ENCODE measurements at places on chromosomes 2 and 18.

GRCh38 chr2:54558188-54559005 lies 102.3 kb downstream of the SPTBN1 start:
- no peak for DNase-seq

DNA sequence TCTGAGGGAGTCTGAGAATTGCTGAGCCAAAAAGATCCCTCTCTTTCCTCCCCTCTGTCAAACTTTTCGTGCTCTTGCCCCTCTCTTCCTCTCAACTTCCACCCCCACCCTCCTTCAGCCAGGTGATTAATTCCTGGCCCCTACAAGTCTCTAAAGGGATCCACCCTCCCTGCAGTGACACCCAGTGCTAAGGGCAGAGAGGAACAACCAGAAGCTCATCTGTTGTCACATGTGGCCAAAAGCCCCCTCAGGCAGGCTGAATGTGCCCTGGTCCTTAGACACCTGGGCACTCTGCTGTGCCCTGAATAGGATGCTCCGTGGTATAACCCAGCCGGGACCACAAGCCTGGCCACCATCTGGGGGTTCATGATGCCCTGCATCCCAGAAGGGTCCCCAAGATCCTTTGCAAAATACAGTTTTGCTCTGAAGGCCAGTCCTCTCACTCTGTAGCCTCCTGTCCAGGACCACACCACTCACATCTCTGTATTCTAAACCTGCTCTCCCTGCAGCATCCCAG lies 234.4 kb downstream of the BCL11A start:
- DNase-seq = no peak

- DNase-seq = no peak
Observed at GRCh38 chr2:161965994-161966393, 108.0 kb downstream of the DPP4 start.

GRCh38 chr18:79480171-79481045 lies 84.7 kb downstream of the NFATC1 start:
- DNase-seq = no peak

DNA sequence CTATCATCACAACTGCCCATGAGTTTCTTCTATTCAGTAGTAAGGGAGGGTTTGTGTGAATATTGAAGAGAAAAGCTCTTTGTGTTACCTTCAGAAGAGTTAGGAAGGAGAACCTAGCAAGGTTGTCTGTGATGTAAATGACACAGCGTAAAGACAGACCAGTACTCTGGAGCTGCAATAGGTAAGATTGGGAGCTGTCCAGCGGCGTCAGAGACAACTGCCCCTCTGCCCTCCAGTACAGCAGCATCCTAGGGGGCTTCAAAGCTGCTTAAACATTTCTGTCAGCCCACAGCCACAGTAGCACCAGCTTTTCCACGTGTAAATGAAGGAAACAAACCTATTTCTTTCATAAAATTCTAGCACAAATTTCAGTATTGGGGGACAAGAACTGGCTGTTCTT lies 34.5 kb downstream of the NYAP2 start:
- no peak for DNase-seq

- DNase-seq = no peak
Observed at GRCh38 chr2:127531221-127531648, 4.2 kb upstream of the MYO7B start.

GRCh38 chr18:24534737-24535136 lies 74.3 kb downstream of the HRH4 start:
- no peak for DNase-seq

- DNase-seq = no peak
Observed at GRCh38 chr2:183232161-183232865, 108.1 kb downstream of the NUP35 start.

DNA sequence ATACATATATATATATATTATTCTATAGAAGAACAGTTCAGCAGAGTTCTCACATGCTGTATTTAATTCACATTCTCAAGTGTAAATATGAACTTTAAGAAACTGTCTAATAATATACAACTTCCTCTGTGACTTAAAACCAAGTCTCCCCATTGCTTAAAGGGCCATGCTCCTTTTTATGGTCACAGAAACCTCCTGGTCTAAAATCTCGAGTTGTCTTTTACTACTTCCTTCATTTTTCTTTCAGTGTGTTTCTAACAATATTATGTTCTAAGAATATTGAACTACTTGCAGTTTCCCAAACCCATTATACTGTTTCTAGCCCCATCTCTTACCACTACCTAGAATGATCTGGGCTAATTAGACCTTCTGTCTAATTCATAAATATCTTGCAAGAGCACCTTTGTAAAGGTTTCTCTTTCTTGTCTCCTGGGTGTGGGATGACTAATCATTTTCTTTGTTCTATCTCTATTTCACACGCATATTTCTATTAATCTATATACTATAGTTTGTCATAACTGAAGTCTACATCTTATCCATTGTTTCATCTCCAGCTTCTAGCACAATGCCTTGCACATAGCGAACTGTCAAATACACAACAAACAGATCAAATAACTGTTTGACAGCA lies 48.8 kb downstream of the ERBB4 start:
- DNase-seq = no peak

GRCh38 chr2:17579605-17580318 lies 39.3 kb downstream of the VSNL1 start:
- DNase-seq = no peak

GRCh38 chr2:61710711-61711110 lies 143.1 kb downstream of the FAM161A start:
- DNase-seq = no peak

DNA sequence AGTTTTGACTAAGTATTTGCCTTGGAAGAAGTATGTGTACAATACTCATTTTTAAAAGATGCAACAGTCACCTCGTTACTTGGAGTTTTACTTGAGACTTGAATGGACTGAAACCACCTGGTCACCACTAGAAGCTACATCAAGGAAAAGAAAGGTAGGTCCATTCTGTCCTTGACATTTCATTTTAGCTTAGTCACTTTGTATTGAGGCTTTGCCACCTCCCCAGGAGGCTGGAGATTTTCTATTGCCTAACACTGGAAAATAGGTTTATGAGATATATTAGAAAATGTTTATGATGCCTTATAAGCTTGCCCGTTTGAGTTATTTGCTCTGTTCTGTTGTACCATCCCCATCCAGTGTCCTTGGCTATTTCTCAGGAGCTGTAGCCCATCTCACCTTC lies 107.9 kb upstream of the ETAA1 start:
- no peak for DNase-seq

DNA sequence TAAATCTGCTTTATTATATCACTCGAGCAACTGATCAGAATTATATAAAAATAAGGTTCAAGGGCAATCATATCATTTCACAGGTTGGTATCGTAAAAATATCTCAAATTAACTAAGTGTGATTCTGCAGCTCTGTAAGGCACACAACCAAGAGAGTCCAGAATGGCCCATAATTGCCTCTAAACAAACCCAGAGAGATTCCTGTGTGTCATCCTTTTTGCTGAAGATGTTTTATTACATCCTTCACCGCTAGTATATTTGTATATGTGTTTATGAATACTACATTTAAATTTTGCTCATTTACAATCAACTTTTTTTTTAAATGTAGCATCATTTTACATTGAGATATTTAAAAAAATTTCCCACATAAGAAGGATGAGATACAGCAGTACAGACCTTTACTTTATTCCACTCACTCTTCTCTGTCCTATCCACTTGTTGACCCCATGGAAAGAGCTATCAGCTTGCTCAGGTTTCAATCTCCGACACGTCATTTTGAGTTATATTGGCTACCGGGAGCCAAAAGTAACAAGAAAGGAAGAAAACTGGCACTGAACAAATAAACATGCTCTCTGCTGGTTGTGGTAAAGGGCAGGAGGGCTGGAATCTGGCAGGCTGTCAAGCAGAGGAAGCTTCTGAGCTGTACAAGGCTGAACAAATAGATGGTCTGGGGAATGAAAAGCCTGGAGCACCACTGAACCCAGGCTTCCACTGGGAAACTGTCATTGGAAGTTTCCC lies 23.1 kb downstream of the PLA2R1 start:
- no peak for DNase-seq

GRCh38 chr2:215579809-215580208 lies 143.9 kb upstream of the FN1 start:
- no peak for DNase-seq

DNA sequence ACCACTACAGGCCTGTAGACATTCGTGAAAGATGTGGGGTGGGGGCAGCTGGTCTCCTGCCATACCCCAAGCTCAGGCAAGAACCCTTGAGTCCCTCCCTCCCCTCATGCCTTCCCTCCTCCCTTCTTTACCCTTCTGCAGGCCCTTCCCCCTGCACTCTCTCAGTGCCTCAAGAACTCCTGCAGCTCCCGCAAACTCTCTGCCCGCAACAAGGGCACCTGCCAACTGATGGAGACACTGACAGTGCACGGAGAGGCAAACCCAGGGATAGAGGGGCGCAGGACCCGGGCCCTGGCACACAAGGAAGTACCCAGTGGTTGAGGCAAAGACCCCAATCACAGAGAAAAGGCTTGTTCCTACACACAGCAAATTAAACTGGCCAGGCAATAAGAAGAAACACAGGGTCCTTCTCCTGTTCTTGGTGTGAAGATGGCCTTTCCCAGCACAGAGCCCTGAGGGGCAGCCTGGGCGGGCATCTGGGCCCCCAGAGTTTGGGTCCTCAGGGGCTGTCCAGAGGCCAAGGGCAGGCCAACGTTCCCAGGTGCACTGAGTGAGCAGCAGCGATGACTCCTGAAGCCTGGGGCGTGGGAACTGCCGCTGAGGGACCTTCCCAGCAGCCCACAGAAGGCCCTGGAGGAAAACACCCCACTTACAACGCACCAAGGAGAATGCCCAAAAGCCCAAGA lies 1.6 kb downstream of the TEKT4 start:
- DNase-seq = no peak

DNA sequence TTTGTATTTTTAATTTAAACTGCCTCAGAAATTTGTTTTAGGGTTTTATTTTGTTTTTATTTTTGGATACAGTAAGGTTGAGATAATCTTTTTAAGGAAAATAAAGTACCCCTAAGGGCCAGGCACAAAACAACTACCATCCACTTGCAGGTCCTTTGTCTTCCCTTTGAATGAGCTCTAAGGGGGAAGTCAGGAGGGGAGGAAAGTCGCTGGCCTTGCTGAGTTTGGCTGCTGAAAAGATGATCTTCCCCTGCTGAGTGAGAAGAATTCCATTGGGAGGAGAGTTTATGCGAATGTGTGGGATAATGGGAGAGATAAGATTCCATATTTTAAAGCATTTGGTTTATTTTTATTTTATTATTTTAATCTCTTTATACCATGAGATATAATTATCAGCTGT lies 100.7 kb downstream of the ARHGAP15 start:
- DNase-seq = no peak

DNA sequence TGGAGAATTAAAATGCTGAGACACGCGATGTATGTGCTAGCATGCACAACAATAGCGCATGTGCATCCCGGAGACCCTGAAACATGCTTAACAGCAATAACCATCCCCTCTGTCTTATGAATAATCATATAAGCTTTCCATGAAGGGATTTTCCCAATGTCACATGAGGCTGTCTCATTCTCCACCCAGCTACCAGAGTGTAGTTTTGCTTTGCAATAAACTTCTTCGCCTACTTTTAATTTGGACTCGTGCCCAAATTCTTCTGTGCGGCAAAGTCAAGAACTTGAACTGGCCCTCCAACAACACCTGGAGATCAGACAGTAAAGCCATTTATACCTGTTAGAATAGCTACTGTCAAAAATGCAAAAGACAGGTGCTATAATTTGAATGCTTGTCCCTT lies 15.5 kb downstream of the LYG1 start:
- no peak for DNase-seq

- no peak for DNase-seq
Observed at GRCh38 chr2:99481941-99482340, 7.9 kb downstream of the REV1 start.

GRCh38 chr2:2800697-2801096 lies 469.6 kb upstream of the MYT1L start:
- no peak for DNase-seq

GRCh38 chr2:121824264-121824663 lies 68.8 kb downstream of the TSN start:
- DNase-seq = no peak

GRCh38 chr18:70321616-70322015 lies 32.8 kb downstream of the SOCS6 start:
- DNase-seq = no peak

GRCh38 chr2:71637168-71637567 lies 183.8 kb downstream of the DYSF start:
- no peak for DNase-seq

DNA sequence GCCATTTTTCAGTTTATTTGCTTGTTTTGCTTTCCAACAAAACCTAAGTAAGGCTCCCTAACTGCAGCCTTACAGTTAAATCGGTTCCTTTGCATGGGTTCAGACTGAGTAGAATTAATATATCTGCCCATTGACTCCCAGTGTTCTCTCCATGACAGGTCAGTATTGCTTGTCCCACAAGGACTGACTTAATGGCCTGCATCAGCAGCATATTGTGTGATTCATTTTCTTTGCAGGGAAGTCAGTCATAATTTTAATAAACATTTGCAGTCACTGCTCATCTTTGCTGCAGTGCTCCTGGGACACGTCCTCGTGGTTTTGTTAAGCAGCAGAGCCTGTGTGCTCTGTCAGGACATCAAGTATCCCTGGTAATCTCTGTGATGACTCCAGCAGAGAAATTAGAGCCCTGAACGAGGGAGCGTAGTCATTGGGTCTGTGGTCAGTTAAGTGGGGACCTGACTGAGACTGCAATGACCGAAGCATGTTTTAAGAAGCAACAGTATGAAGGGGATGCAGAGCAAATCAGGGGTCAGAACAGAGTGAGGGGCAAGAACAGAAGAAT lies 93.3 kb downstream of the CDH20 start:
- DNase-seq = no peak

GRCh38 chr2:36238106-36238505 lies 117.5 kb upstream of the CRIM1 start:
- no peak for DNase-seq

DNA sequence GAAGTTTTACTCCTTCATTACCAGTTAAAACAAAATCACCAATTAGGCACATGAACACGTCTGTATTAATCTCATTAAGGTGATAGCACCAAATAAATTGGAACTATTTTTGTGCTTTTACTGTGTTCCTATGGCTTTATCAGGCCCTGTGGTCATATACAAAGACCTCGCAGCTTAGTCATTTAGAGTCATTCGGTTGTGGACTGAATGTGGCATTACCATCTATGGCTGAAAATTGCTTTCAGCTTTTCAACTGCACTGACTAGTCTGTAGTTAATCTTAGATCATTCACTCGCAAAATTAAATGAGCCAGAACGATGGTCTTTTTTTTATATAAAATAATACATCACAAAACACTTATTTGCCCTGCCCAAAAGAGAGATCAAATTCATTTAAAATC lies 601.7 kb downstream of the NR4A2 start:
- DNase-seq = no peak
